ENCODE measurements at places on chromosomes 6 and 20.

DNA sequence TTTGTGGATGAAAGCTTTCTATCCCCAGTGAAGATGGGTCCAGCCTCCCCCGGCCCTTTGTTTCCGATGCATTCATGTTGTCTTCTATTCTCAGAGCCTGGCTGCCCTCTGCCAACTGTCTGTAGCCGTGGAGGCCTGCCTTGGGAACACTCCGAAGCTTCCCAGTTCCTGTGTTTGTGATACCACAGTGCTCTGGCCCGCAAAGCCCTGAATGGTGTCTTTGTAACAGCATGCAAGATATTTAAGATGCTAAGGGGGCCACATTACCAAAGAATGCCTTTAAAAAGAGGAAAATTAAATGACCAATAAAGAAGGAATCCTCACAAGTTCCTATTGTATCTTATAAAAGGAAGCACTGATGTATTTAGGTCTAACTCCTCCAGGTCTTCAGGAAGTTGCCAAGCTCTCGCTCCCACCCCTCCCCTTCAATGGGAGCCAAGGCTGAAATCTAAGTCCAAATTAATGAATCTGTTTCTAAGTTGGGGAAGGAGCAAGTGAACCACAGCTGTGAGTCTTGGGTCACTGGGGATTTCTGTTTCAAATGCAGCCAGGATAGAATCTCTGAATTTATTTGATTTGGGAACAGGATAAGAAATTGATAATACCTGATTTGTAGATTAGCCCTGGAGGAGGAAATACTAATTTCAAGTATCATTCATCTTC is 596.1 kb downstream of the QKI start:
- DNase-seq, result no peak

DNA sequence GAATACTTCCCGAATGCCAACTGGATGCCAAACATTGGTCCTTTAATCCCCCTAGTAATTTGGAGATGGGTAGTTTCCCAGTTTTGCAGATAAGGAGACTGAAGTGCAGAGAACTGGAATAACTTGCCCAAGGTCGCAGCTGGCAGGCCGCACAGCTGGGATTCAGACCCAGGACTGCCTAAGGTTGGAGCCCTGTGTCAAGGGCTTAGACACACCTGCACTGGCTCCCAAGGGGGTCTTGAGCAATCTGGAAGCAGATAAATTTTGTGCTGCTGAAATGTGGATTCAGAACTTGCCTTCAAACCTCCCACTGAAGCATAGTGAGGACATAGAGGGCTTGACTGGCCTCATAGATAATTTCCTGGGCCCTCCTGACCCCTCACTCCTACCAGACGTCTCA is 30.5 kb downstream of the FOXP4 start:
- peak; percentile 36 for DNase-seq

DNA sequence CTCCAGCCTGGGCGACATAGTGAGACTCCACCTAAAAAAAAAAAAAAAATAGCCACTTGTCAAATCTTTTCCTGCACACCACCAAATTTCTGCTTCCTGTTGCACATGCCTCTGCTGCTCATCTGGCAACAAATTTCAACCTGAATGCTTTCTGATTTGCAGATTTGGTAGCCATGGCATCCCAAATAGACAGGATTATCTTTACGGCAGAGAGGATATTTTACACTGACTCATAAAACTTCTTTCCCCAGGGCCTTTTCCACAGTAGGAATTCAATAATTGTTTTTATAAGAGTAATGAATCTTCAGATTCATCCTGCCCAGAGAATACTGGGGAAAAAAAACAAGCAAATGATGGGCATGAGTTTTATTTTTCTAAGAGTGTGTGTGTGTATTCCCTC is 264.6 kb downstream of the FRK start:
- no peak for DNase-seq

DNA sequence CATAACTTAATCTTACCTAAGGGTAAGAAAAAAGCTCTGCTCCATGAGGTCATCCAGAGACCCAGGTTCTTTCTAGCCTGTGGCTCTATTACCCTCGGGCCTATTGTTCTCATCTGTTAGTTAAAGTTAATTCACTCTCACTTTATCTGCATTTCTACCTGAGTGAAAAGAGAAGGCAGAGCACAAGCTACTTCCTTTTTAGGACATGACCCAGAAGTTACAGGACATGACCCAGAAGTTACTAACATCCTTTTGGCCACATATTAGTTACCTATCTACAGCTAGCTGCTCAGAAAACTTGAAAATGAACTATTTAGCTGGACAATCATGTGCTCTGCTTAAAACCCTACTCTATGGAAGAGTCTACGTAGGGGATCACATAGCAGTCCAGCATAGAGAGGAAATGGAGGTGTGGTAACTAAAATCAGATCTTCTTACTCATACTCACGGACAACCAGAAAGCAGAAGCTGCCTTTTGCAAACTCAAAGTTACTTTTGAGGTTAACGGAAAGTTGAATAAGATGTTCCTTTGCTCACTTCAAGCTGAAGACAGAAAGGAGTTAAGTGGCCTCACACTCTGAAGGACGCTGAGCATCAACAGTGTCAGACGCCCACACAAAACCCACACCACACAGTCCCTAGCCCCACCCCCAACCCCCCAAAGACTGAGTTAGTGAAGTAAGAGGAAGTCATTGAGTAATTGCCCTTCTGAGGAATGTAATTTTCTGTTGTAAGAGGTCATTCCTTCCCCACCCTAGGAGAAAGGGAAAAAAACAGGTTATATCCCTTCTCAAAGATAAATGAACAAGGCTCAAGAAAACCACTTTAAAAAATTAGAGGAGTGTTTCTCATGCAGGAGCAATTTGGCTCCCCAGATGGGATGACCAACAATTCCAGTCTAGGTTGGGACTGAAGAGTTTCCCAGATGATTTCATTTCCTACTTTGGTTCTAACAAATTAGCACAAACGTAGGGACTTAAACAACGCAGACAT is 45.9 kb upstream of the TAB2 start:
- no peak for DNase-seq

DNA sequence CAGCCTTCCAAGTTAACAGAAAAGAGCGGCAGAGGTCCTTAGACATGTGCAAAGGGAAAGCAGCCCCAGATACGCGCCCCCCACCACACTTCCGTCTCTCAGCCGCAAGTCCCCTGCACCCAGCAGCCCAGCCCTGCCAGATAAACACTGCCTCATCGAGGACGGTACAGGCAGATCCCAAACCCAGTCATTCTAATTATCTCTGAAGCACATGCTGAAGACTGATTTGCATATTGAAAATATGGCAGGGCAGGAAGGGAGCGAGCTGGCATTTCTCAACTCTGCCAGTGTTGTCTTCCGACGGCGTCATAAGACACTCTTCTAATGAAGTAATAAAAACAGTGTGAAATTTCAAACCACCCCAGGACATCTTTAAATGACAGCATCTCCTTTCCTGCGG is 122.8 kb upstream of the CDH4 start:
- DNase-seq, result no peak

DNA sequence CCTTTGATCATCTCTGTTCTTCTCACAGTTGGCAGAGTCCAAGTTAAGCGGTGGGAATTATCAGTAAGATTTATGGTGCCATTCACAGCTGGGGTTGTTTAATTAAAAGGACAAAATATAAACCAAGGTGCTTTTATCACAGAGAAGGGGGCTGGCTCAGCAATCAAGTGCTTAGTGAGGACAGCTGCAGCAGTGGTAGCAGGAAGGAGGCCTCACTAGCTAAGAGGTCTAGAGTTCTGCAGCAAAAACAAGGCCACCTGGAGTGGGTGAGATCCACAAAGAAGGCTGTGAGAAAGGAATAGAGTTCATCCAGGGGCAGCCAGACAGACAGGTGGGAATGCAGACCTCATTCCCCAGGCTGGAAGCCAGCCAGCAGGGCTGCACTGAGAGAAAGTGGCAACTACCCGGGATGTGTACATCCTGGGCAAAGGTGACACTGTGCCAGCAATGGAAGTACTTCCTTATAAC is 37.1 kb downstream of the PIGU start:
- peak; percentile 89 for DNase-seq

- DNase-seq, result no peak
These were observed 47.9 kb downstream of the CD2AP start for GRCh38 chr6:47525330-47526057.

GRCh38 chr6:83199863-83200225 is 6.7 kb downstream of the RWDD2A start:
- no peak for DNase-seq

DNA sequence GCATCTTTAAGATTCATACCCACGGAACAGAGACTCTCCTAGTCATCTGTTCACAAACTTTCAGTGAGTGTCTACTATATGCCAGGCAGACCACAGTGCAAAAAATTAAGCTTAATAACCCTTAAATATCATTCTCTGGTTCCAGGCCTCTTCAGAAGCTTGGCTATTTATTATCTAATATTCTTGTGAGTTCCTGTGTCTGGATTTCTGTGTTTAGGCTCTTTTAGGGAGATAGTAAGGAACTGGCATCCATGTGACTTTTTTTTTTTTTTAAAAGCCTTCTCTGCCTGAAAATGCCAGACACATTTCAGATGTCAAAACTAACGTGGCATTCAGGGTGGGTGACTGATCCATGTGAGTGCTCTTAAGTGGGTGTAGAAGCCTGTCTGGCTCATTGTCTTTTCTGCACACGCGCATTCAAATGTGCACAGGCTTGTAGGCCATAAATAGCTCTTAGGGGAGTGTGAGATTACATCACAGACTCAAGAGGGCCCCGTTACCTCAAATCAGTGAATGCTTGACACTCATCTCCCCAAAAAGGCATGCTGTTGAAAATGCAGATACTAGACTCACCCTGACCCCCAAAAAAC is 141.9 kb downstream of the GMPR start:
- no peak for DNase-seq

GRCh38 chr6:125375821-125376220 is 74.1 kb upstream of the HDDC2 start:
- DNase-seq, result no peak

GRCh38 chr20:12570371-12570770 is 438.4 kb upstream of the SPTLC3 start:
- DNase-seq, result peak; percentile 59

GRCh38 chr6:53282741-53283140 is 66.0 kb downstream of the ELOVL5 start:
- no peak for DNase-seq

- no peak for DNase-seq
These were observed 51.2 kb upstream of the FANCE start for GRCh38 chr6:35400901-35401311.

DNA sequence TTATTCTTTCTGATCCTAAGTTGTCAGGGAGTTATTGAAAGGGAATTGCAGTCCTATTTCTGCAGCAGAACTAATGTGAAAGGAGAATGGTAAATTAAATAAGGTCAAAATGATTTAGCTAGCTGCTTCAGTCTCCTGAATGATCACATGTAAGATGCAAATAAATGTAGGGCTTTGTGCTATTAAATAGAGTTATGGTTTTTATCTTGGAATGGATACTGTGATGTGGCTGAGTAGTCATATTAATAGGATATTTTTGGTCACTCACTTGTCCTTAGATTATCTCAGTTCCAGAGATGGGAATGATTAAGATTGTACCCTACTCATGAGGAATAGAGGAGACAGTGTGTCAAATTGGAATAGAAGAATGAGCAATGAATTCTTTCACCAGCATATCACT is 129.6 kb downstream of the PLCB4 start:
- DNase-seq, result no peak

GRCh38 chr6:134457941-134458340 is 140.0 kb upstream of the SGK1 start:
- DNase-seq, result no peak

All from NCI-H510A (cell line).